Epithelial cell of proximal tubule (primary cell): ENCODE measurements at places on chromosomes 4 and X. TPM values are rescaled to one million over a fixed set of nuclear protein-coding genes. Genes with fewer than 3 reads are reported as not detected.

DNA sequence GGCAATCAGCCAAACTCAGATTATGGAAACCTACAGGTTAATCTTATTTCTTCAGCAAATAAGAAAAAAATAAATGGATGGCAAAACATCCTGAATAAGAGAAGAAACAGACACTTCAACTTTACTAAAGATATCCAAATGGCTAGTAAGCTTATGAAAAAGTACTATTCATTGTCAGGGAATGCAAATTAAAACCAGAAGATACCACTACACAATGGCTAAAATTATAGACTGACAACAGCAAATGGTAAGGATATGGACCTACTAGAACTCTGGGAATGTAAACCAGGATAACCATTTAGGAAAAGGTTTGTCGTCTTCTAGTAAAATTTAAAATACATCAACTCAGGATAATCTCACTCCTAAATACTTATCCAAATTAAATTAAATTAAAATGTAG lies 24.3 kb downstream of the GRSF1 start:
- DNase-seq, result no peak

- DNase-seq, result no peak
These were observed 36.7 kb upstream of the FBXW7 start for GRCh38 chr4:152572417-152573086.

GRCh38 chr4:79991601-79992000 lies 81.4 kb downstream of the ANTXR2 start:
- no peak for DNase-seq

DNA sequence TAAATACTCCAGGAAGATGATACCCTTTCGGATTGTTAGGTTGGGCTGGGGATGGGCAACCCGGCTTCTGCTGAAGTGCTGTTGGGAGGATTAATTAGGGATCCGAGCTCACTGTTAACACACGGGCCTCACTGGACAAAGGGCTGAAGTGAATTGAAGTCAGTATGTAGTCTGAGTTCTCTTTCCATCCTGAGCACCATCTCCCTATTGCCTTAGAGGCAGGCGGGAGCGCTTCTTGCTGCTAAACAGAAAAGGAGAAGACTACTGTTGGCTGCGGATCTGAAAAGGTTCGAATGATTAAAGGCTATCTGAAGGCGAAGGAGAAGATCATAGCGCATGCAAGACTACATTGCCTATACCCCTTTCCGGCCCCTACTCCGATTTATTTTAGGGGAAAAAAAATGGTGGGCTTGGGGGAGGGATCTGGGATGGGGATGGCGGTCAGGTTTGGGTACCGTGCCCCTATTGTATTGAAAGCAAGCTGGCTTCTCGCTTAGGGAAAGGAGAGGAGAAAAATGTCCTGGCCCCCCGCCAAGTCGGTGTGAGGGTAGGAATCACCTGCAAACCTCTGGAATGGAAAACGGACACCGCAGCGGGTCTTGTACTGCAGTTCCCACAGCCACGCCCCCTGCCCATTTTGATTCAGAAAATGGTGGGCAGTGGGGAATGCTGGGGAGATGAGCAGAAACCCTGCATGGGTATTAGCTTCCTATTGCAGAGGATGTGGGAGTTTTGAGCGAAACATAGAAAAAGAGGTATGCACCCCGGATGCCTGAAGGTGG lies 22.3 kb downstream of the MORF4L2 start:
- DNase-seq, result no peak

DNA sequence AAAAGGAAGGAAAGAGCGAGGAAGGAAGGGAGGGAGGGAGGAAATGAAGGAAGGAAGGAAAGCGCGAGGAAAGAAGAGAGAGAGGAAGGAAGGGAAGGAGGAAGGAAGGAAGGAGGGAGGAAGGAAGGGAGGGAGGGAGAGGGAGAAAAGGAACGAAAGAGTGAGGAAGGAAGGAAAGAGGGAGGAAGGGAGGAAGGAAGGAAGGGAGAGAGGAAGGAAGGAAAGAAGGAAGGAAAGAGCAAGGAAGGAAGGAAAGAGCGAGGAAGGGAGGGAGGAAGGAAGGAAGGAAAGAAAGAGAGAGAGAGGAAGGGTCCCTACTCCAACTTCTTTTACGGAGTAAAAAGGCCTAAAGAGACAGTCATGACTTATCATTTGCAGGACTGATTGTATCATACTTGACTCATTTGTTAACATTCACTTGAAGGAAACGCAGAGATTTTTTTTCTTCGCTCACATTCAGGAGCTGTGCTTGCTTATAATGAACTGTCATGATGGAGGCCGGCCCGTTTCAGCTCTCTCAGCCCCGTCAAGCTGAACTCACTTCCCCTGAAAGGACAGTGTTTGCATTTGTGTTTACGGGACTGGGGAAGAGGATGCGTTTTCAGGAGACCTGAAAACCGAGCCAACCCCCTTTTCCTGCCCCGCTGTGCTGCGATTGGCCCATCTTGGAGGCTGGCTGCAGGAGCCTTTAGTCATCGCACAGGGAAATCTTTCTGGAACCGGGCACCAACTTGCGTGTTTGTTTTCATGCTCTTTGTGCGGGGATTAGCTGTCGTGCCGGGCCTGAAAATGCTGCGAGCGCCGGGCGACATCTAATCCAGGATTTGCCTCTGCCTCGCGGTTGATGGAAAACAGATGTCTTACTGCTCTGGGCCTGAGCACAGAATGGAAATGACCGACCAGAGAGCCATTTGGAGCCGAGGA lies 17.8 kb downstream of the TRIM2 start:
- DNase-seq, result no peak

DNA sequence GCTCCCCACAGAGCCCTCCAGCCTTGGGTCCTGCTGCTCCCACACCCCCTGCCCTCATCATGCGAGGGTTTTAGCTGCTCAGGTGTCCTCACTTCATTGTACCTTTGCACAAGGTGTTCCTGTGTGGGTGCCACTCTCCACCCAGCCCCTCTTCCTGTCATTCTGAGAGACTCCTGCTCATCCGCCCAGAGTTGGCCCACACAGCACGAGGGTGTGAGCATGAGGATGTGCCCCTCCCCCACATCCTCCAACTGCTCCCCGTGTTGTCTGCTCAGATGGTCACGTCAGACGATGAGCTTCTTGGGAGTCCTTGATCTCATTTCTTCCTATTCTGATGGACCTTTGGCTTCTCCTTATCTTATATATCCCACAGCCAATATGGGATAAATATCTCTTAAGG lies 53.2 kb downstream of the HTT-AS start:
- no peak for DNase-seq

DNA sequence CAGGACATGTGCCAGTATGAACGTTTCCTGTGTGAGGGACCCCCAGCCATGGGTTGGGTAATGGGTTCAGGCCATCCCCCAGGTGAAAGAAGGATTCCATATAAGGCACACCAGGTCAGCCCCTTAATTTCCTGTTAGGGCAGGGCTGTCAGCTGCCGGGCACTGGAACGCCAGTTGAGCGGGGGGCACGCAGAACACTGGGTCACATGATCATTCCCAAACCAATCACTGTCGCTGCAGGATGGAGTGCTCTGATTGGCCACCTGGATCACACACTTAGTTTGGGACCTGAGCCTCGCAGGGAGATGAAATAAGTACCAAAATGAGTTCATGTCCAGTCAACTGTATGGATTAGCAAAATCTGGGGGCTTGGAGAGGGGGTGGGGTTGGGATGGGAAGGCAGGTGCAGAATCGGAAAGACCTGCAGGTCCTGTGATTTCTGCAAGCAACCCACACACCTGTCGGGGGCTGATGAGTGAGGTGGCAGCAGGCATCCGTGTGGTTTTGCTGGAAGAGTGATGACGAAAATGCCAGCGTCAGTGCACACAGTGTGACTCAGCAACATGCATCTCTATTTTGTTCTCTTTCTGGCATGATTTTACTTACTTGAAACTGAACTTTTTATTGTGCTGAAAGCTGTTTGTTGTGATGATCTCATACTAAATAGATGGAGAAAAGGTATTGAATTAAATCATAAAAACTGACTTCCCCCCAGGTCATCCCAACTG lies 32.2 kb downstream of the RNF212 start:
- DNase-seq, result peak; percentile 19

DNA sequence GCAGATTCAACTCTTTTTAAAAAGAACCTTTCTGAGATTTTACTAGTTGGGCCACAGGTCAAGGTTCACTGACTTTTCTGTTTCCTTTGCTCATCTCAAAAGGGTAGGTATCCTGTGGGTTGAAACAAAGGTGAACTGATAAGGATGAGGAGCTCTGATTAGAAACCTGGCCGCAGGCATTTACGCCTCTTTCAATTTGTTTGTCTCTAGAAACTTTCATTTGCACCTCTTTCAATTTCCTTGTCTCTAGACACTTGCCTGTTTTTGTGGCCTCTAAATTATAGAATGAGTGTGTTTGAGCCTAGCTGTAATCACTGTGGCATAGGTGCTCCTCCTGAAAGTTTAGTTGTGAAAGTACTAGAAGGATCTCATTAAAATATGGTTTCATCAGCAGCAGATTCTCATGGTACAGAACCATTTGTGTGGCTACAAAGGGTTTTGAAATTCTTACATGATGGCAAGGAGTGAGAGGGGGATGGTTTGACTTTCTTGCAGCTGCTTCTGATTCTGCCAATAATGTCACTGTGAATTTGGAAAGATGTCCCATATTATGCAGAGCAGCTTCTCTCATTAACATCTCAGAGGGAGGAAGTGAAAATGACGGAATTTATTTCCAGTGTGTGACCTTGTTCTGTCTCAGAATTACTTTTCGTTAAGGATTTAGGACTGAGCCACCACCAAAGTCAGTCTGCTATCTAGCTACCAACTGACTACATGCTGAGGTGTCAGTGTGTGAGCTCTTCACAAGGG lies 142.2 kb downstream of the SH2D1A start:
- DNase-seq, result no peak

The TCP11X2 gene
- total RNA-seq, result 0.12 TPM in 1 of 2 replicates, not detected in the other

The KCTD8 gene
- total RNA-seq, result not detected in 2 replicates

The SSX1 gene
- total RNA-seq, result not detected in 2 replicates

The ITM2A gene
- 0.72 and 6.3 TPM in 2 replicates for total RNA-seq

The DRD5 gene
- not detected in 2 replicates for total RNA-seq

The NONO gene
- total RNA-seq, result 424 and 435 TPM in 2 replicates

The RGN gene
- total RNA-seq, result 0.80 and 2.9 TPM in 2 replicates

The SPANXN3 gene
- total RNA-seq, result not detected in 2 replicates

The NDP gene
- not detected in 2 replicates for total RNA-seq

The PPEF1 gene
- not detected in 2 replicates for total RNA-seq
